Activated CD4-positive, alpha-beta T cell treated with anti-CD3 and anti-CD28 coated beads, Interleukin-2, amount 10 ng/mL, durations not matched to agents 7 days and 5 days (primary cell): ENCODE measurements at places on chromosomes 4 and X.

GRCh38 chr4:101555341-101555880 is 208.1 kb upstream of the PPP3CA start:
- DNase-seq: no peak

DNA sequence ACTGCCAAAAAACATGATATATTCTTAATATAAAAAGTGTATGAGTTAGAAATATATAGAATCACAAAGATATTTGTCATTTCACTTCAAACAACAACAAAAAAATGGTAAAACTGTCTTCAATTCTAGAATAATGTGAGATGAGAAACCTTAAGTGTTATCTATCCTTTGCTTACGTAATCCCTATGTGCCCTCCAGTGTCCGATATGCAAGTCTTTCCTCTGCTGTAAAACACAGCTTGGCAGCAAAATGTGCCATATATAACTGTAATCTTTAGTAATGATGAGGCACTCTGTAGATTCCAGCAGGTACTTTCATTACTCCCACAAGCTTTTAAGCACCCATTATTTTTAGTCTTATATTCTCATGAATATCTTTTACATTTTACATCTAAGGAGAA is 555.1 kb upstream of the FRG1 start:
- no peak for DNase-seq

GRCh38 chr4:87209182-87209581 is 11.2 kb downstream of the KLHL8 start:
- DNase-seq: no peak

GRCh38 chr4:151644622-151645021 is 116.2 kb downstream of the GATB start:
- no peak for DNase-seq

DNA sequence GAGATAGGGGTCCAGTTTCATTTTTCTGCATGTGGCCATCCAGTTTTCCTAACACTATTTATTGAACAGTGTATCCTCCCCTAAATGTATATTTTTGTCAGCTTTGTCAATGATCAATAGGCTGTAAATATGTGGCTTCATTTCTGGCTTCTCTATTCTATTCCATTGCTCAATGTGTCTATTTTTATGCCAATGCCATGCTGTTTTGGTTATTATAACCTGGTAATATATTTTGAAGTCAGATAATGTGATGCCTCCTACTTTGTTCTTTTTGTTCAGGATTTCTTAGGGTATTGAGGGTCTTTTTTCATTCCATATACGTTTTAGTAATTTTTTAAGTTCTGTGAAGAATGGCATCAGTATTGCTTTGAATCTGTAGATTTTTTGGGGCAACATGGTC is 8.7 kb upstream of the CXCL3 start:
- DNase-seq: no peak
